ENCODE measurements at places on chromosomes 2 and 18.
A peak's percentile ranks its signal among the peaks of the same experiment; 100 is the strongest.

GRCh38 chr2:178199334-178199733 is 5.0 kb downstream of the OSBPL6 start:
- DNase-seq = no peak

DNA sequence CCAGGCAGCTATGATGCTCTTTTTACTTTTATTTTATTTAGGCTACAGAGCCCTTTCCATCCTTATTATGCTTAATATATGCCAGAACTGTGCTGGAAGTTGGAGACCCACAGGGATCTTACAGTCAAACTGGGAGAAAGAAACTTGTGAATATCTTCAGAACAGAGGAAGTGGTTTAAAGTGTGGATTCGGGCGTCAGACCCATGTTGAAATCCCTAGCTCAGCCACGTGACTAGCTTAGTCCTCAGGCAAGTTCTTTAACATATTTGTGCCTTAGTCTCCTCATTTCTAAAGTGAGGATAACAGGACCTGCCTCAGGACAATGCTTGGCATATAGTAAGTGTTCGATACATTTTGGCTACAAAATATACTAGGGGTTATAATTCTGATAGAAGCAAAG is 59.1 kb downstream of the MAP3K20 start:
- no peak for DNase-seq

GRCh38 chr2:217218269-217219163 is 358.7 kb upstream of the TNP1 start:
- no peak for DNase-seq

DNA sequence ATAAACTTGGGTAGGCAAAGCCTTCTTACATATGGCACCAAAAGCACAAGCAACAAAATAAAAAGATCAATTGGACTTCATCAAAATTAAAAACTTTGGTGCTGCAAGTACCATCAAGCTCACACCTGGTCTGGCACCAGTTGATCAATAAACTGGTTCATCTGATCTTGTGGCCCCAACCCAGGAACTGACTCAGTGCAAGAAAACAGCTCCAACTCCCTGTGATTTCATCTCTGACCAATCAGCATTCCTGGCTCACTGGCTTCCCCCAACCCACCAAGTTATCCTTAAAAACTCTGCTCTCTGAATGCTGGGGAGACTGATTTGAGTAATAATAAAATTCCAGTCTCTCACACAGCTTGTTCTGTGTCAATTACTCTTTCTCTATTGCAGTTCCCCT is 8.4 kb downstream of the EPG5 start:
- no peak for DNase-seq

- no peak for DNase-seq
Measured at GRCh38 chr2:200787351-200788120, 24.2 kb upstream of the BZW1 start.

- no peak for DNase-seq
Measured at GRCh38 chr2:17878281-17879136, at the start of gene KCNS3. KCNS3 (plus strand) TSS chr2:17878667; CDS start chr2:17931009, 52,342 bp downstream.

- DNase-seq = no peak
Measured at GRCh38 chr2:108325756-108326155, 37.1 kb downstream of the SULT1C2 start.

GRCh38 chr18:58135183-58135641 is 91.2 kb downstream of the NEDD4L start:
- no peak for DNase-seq

- DNase-seq = no peak
Measured at GRCh38 chr2:209305026-209305425, 118.8 kb upstream of the MAP2 start.

- DNase-seq = no peak
Measured at GRCh38 chr2:216015722-216016464, 2.5 kb upstream of the MREG start.

DNA sequence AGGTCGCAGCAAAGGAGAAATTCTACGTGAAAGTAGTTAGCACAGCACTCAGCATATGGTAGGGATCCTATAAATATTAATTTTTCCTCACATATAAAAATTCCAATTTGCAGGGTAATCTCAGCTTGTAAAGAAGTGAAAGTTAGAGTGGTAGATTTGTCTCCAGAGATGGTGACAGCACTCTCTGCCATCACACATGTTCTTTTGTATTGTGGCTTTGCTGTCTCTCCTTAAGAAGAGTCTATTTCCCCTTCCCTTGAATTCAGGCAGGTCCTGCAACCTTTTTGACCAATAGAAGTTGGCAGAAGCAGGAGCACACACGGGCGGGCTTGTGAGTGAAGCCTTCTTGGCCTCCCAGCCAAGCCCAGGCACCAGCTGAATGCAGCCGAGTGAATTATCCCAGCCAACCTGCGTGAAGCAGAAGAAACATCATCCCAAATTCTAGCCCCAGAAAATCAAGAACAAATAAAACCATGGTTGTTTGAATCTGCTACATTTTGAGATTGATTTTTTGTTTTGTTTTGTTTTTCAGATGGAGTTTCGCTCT is 107.8 kb upstream of the COPS8 start:
- DNase-seq = no peak

- DNase-seq = no peak
Measured at GRCh38 chr2:133143645-133144044, 424.6 kb downstream of the NCKAP5 start.

DNA sequence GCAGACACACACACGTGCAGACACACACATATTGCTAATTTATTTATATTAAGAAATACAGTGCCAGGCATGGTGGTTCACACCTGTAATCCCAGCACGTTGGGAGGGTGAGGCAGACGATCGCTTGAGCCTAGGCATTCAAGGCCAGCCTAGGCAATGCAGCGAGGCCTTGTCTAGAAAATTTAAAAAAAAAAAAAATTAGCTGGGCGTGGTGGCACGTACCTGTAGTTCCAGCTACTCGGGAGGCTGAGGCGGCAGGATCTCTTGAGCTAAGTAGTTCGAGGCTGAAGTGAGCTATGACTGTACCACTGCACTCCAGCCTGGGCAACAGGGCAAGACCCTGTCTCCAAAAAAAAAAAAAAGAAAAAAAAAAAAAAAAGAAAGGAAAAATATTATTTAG is 28.8 kb downstream of the ANXA4 start:
- DNase-seq = no peak

DNA sequence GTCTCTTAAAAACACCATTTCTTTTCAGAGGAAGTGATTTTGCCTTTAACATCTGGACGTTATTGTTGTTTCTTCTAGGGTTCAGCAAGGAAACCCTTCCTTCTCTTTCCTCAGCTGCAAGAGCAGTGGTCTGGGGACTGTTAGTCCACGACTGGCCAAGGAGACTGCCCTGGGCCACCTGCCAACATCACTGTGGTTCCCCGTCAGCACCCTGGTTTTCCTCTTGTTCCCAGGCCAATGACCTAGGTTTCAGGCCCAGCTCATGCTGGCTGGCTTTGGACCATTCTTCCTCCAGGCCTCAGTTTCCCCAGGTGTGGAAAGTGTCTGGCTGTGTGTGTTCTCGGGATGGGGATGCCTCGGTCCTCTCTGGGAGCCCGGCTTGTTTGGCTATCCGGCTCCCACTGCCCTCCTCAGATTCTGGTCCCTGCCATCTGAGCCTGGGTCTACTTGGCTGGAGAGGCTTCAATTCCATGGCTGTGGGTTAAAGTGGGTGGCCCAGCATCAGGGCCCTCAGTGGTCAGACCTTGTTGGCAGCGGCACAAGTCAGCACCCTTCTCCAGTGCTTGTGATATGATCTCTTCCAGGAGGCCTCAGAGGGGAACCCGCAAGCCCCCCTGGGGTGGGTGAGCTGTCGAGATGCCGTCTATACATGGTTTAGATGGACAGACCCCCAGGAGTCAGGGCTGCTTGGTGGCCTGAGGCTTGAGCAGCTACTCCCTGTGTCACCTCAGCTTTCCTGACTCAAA is 234.3 kb upstream of the HS6ST1 start:
- no peak for DNase-seq

- DNase-seq = no peak
Measured at GRCh38 chr2:183125659-183126341, 1.6 kb downstream of the NUP35 start.

DNA sequence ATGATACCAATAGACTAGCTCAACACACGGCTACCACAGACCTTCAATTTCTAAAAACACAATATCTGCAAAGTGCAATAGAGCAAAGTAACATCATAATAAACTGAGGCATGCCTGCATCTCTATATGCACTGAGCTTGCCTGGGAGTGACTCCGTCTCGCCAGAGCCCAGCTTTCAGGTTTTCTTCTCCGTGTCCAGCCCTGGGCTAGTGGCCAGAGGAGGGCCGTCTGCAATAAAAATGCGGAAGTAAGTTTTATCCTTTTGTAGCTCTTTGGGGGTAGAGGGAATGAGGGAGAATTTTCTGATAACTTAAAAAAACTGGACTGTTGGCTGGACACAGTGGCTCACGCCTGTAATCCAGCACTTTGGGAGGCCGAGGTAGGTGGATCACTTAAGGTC is 41.0 kb upstream of the GPR17 start:
- no peak for DNase-seq

- DNase-seq = no peak
Measured at GRCh38 chr2:177665328-177665727, 272.8 kb downstream of the AGPS start.

GRCh38 chr18:48161191-48161910 is 230.9 kb upstream of the SMAD2 start:
- peak; percentile 55 for DNase-seq

- no peak for DNase-seq
Measured at GRCh38 chr2:201406077-201406662, 45.1 kb downstream of the TRAK2 start.

GRCh38 chr2:162478721-162479129 is 134.8 kb downstream of the GCA start:
- DNase-seq = no peak

GRCh38 chr2:207037896-207038295 is 98.6 kb downstream of the CPO start:
- DNase-seq = no peak

GRCh38 chr2:216059233-216059834 is 22.3 kb downstream of the PECR start:
- DNase-seq = no peak

DNA sequence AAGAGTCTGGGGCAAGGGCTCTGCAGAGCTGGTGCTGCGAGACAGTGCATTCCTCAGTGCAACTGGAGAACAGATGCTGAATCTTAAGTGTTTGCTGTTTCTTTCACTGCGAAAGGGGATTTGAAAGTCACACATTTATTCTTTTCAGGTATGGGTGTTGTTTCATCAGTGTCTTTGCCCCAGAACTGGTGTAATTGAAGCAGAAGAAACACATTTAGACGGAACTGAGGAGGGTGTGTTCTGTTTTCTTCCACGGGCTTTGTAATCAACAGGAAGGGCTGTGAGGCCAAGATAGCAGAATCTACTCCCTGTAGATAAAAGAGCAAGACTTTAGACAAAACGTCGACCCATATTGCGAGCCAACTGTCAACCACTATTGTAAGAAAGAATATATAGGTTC is 151.9 kb downstream of the EPHA4 start:
- DNase-seq = no peak

- peak; percentile 45 for DNase-seq
Measured at GRCh38 chr2:218367415-218368149, 10.9 kb downstream of the CATIP start.

DNA sequence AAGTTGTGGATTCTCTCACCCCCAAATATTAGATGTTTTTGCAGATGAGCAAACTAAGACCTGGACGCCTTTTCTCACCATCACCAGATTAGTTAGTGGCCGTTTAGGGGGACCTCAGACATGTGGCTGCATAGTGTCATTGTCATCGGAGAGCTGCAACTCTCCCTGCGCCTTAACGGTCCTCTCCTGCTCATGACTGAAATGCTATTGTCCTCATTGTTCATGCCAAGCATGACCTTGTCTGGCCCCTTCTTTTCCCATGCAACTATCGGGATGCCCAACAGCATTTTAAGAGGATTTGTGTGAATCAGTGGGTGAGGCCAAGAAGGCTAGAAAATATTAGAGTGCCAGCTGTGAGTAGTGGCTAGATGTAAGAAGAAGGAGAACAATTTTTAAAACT is 174.2 kb downstream of the SOCS6 start:
- no peak for DNase-seq

- DNase-seq = no peak
Measured at GRCh38 chr18:30644158-30644557, 398.4 kb downstream of the DSC3 start.

DNA sequence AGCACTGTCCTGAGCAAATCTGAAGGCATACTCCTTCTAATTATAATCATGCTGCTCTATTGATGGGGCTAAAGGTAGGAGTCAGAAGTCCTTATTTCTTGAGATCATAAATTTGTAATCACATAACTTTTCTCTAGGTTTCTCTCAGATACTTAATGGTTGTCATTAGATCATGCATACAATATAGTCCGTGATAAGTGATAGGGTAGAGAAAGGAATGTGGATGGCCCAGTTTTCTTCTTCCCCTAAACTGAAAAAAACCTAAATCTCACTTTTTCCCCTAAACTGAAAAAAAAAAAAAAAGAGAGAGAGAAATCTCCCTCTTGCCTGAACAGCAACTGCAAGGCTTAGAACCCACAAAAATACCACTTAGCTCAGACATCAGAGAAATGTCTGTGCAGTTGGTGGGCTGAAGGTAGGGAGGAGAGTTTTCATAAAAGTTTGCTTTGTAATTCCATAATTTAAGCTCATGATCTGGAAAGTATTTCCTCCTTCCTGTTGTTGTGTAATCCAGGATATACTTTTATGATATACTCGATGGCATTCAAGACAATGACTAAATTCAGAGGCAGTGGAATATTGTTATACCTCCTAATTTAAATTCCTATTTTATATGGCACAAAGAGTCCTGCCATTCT is 79.3 kb upstream of the ITPRID2 start:
- DNase-seq = no peak

DNA sequence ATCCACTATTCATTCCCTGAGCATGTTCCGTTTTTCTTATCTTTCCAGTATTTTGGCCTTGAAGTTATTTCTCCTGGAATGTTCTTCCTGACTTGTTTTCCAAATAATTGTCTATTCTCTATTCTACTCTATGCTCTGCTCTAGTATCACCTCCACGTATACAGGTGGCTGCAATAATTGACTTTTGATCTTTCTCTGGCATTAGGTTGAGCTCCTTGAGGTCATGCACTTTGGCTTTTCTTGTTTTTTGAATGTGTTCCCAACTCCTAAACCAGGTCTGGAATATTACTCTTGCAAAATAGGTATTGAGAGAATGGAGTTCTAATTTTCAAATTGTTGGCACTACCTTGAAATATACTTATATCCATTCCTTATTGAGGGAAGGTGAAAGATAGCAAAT is 550.4 kb downstream of the CNTNAP5 start:
- DNase-seq = no peak

- DNase-seq = no peak
Measured at GRCh38 chr2:231486851-231487596, 22.7 kb upstream of the NCL start.

GRCh38 chr2:229050133-229050532 is 221.0 kb downstream of the PID1 start:
- no peak for DNase-seq

Measured in stimulated activated CD4-positive, alpha-beta T cell treated with anti-CD3 and anti-CD28 coated beads, Interleukin-1b, Interleukin-23, amount 100 ng/mL, for 4 hours (primary cell).